ENCODE measurements at places on chromosomes 12 and 14. TPM values are rescaled to one million over a fixed set of nuclear protein-coding genes. Genes with fewer than 3 reads are reported as not detected.

GRCh38 chr14:81535396-81536164 is 1.9 kb upstream of the SEL1L start:
- DNase-seq = no peak

- DNase-seq = no peak
Observed at GRCh38 chr14:28661171-28661772, 105.3 kb upstream of the FOXG1 start.

DNA sequence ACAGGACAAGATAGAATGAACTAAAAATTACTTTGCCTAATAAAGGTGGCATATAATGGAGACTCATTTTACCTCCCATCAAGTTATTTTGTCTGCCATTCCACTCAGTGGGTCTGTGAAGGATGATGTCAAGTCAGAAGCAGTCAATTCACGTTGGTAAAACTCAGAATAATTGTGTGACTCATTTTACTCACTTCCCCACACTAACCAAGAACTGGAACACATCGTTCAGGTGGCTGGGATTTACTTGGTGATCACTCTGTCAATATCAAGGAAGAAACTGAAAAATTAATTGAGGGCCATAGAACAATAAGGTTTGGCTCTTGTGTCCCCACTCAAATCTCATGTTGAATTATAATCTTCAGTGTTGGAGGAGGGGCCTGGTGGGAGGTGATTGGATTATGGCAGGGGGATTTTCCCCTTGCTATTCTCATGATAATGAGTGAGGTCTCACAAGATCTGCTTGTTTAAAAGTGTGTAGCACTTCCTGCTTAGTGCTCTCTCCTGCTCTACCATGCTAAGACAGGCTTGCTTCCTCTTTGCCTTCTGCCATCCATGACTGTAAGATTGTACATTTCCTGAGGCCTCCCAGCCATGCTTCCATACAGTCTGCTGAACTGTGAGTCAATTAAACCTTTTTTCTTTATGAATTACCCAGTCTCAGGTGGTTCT is 35.7 kb upstream of the GTF2A1 start:
- no peak for DNase-seq

GRCh38 chr14:59570122-59570521 is 6.5 kb downstream of the CCDC175 start:
- no peak for DNase-seq

- DNase-seq = no peak
Observed at GRCh38 chr14:98136012-98136789, 1135.8 kb downstream of the BCL11B start.

- DNase-seq = no peak
Observed at GRCh38 chr14:24418492-24418873, 11.0 kb downstream of the CBLN3 start.

DNA sequence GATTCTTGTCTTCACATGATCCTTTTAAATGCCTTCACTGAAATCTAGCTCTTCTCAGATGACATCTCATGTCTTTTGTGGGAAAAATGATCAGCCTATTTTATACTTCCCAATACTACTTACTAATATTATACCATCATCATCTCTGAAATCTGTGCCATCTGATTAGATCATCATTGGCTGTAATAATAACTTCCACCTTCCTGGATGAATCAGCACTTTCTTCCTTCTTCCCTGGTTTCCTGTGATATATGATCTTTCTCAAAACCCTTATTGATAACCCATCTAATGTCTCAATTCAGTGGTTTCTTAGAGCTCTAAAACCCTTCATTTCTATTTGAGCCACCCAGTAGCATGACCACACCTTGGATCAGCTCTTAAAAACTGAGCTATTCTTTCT is 30.9 kb downstream of the GPR137C start:
- DNase-seq = no peak

- no peak for DNase-seq
Observed at GRCh38 chr12:85156569-85156968, 120.4 kb downstream of the LRRIQ1 start.

DNA sequence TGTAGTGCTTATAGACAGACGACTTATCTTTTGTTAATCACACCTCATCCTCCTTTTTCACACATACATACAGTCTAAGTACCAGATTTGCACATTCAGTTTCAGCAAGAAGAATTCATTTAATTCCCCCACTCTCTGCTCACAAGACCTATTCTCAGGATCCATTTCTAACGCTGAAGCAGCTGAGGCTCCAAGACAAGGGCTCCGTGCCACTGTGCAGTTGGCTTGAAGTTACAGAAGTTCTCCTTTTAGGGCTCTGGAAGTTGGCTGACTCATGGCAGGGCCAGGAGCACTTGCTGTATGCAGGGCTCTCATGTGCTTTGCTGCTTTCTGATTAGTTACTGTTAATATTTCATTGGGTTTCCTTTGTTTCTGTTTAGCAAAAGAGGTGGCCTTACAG is 1566.9 kb upstream of the TMEM132C start:
- DNase-seq = no peak

GRCh38 chr12:74538491-74539258 is 1.0 kb downstream of the ATXN7L3B start:
- DNase-seq = no peak

- DNase-seq = no peak
Observed at GRCh38 chr14:52610187-52610586, 57.6 kb downstream of the GPR137C start.

DNA sequence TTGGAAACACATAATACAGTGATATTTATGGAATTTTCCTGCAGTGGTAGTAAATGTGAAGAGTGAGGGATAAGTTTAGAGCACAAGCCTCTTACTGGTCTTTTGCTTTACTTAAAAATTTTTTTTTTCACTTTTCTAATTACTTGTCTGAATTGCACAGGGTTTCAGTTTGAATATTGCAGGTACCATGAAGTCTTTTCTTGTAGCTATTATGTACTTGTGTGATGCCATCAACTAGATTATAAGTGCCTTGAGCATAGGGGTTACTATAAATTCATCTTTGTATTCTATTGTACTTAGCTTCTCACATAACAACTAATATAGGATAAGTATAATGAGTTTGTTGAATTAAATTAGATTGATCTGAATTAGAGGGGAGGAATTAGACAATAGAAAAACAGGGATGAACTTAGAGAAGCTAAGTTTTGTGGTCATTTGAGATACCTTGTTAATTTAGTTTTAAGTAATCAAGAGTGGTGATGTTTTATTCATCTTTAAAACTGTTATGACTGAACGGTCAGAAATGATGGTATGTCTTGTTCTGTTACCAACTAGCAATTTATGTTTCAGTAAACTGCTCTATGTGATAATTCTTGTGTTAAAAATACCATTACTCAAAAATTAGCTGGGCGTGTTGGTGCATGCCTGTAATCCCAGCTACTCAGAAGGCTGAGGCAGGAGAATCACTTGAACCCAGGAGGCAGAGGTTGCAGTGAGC is 42.1 kb downstream of the CCDC91 start:
- DNase-seq = no peak

DNA sequence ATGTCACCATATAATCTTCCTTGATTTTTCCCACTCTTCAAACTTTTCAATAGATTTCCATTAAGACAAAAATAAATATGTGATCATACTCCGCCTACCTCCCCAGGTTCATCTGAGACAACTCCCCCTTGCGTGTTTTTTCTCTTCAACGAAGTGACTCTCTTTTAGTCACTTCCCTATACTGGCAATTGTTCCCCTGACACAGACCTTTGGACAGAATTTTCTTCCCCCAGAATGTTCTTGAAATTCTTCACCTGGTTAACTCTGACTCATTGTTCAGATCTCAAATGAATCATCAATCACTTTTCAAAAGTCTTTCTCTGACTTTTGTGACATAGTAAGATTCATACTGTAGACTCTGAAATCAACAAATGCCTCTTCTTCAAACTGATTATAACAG is 727.3 kb upstream of the LMO3 start:
- DNase-seq = no peak

DNA sequence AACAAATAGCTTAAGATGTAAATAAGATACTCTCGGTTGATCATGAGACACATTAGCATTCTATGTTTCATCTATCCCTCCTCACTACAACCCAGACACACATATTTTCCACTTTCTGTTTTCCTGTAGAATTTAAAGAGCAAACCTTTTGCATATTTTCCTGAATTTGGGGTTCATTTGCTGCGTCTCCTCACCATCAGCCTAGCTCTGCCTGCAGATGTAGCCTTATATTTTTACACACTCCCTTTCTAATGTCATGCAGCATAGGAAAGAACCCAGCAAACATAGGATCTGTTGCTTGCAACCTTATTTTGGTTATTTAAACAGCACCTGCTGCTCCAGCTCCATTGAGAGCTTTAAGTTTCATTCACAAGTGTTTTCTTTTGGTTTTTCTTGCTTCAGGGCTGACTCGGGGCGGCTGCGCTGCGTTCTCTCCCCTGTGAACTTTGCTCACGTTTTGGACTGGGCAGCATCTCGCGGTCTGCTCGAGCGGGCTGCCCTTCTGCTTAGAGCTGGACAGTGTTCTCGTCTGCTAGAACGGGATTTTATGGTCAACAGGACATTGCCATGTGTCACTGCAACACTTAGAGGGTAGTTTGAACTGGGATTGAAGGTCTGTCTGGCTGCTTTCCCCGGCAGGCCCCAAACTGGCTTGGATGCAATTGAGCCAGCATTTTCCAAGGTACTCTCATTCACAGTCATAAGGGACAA is 57.8 kb upstream of the VRK1 start:
- no peak for DNase-seq

DNA sequence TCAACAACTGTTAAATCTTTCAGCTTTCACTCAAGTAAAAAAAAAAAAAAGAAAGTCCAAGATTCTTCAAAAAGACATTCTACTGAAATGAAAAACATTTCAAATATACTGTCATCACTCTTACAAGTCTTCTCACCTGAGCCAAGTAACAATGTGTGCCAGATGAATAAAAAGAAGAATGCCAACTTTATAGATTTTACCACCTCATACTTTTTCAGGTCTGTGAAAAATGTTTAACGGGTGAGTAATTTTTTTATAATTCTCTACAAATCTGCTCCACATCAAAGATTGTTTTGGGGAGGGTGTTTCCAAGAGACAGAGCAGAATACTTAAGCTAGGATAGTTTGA is 181.0 kb upstream of the BMP4 start:
- no peak for DNase-seq

DNA sequence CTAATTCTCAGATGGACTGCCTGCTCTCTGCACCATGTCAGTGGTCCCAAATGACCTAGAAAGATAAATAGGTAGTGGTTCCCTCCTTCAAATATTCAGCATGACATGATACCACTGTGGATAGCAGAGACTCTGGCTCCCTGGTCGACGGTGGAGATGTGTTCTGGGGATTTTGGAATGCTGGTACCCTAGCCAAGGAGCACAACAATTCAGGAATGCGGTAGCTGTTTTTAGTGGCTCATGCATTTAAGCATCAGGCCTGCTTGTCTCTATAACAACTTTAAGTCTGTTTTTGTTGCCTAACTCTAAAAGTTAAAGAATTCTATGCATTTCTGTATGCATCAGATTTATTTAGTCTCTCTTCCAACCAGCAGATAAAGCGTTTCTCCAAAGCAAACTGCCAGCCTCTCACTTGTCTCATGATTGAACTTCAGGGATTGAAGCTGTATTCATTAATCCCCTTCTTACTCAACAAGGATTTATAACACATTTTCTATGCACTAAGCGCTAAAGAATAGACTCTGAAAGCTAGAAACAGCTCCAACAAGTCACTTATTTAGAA is 164.9 kb upstream of the BMP4 start:
- DNase-seq = no peak

DNA sequence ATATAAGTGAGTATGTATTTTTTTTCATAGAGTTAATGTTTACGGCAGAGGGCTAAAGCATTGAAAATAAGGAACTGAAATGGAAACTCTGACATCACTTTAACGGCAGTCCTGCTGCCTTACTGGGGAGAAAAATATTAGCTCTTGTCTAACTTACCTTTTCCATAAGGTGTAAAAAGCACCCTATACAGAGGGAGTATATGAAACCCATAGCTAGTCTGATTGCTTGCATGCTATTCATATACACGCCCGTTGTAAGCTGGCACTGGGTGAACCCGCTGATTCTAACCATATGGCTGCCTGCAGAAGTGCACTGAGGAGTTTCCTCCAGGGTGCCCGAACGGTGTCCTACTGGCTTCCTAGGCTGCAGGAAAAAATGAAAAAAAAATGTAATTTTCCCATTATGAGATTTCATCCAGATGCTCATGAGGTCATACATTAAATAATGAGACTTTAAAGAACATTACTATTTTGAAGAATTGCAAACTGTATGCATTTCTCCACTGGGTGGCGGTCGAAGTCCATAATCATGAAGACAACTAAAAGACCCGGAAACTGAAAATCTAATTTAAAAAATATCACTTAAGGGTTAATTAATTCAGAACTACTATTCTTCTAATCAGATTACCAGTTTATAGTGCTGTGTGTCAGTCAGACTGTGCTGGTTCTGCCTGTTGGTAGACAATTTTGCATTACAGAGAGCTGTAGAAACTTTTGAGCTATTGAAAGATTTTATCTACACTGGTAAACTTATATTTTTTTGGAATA is 144.7 kb downstream of the ALX1 start:
- DNase-seq = no peak

GRCh38 chr12:46814143-46814542 is 11.7 kb downstream of the SLC38A4 start:
- DNase-seq = no peak

DNA sequence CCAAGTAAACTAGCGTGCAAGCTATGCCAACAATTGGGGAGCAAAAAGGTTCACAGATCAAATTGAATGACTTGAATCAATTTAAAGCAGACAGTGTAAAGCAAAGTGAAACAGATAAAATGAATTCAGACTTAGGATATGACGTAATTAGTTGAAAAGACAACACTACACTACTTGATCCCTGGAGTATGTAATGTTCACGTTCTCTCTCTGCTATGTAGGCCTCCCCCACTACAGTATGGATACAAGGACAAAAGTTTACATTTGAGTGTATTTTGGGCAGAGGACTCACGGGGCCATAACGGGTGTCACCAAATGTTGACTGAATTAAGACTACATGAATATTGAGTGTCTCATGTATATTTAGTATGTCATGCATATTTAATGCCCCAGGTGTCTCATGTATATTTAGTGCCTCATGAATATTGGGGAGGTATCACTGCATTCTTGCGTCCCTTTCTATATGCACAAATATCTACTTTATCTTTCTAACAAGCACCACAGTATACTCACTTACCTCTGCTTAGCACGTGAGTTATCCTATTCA is 44.5 kb downstream of the RERGL start:
- no peak for DNase-seq

DNA sequence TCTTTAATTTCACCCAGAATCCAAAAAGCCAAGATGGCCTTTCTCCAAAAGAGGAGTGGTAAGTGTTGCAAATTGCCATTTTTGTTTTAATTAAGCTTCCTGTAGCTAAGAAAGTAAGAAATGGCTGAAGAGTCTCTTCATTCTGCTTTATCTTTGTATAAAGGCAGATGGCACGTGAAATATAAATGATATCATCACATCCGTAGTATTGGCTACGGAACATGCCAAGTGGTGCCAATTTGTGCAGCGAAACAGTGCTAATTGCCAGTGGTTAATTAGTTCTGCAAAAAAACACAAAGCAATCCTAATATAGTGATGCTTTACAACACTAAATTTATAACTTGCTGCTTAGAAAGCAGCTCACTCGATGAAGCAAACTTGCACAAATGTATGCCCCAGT is 29.4 kb downstream of the PLEKHG7 start:
- peak; percentile 2 for DNase-seq

GRCh38 chr12:28486521-28486920 is 296.3 kb downstream of the CCDC91 start:
- DNase-seq = no peak

Gene DEPDC4
- total RNA-seq = 1.4 TPM

Gene TSPAN19
- total RNA-seq = not detected

Gene SLCO1B1
- total RNA-seq = not detected

Gene RERGL
- not detected for total RNA-seq

Gene MYH6
- total RNA-seq = not detected

Measured in osteocyte (in vitro differentiated cells).